ENCODE measurements at places on chromosomes 6 and 20.

- no peak for DNase-seq
Observed at GRCh38 chr20:25274891-25275812, 27.3 kb downstream of the PYGB start.

GRCh38 chr6:26599134-26599533, 2.4 kb downstream of the ABT1 start:
- DNase-seq: no peak

DNA sequence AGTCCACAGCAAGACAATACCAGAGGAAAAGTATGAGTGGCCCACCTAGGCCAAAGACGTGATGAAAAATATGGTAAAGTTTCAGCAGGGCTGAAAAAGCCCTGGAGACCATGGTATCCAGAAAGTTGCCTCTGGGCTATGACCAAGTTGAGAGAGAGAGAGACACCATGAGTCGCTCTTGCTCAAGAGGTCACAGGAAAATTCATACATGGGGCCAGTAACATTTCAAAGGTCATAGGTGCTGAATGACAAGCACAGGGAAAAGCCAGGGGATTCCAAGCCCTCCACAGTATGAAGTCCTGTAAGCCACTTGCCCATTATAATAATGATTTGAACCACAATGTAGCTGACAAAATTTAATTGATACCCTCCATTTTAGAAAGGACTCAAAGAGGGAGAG, 657.7 kb upstream of the CITED2 start:
- no peak for DNase-seq

DNA sequence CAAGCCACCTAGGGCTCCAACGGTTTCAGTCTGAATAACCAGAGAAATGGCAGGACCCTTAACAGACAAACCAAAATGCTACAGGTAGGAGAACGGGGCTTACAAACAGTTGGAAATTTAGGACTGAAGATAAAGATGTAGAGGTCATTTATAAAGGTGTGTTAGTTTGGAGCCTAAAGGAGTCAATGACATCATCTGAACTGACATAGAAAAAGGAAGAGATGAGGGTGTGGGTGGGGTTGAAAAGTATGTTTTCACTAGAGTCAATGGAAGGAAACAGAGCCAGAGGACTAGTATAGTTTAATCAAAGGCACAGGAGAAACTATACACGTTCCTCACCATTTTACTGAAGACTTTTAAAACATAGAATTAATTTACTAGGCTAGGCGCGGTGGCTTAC, 71.0 kb upstream of the FOXO3 start:
- DNase-seq: no peak

GRCh38 chr6:163347021-163347446, 67.5 kb upstream of the QKI start:
- DNase-seq: no peak

- no peak for DNase-seq
Observed at GRCh38 chr6:34679552-34680253, 16.9 kb downstream of the ILRUN start.

Measured in NCI-H526 (cell line).